Prostate gland (tissue), 2 donors: ENCODE measurements at places on chromosomes 13 and 19.

GRCh38 chr13:45781553-45782326, 69.8 kb downstream of the SIAH3 start:
- no peak for DNase-seq

DNA sequence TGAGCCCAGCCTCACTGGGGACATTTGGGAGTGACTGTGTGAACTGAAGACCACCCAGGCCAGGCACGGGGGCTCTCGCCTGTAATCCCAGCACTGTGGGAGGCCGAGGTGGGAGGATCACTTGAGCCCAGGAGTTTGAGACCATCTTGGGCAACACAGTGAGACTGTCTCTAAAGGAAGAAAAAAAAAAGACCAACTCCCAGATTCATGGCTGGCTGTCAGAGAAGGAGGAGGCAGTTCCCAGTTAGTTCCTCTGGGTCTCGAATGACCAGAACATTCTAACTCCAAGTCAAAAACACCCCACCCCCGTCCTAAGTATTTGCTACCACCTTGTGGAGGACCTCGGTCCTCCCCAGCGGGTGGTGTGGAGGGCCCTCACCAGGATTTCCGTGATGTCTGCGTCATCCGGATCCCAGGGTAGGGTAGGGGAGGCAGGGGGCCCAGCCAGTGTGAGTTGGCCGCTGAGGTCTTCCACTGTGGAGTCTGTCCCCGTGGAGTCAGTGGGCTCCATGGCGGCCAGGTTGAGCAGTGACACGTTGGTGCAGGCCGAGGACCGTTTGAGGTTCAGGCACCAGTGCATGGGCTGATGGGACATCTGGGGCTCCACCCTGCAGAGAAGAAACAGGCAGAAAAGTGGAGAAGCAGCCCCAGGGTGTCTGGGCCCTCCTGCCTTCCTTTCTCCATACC, 1.3 kb downstream of the TSKS start:
- no peak for DNase-seq

- no peak for DNase-seq
Observed at GRCh38 chr13:105788530-105788929, 746.9 kb downstream of the EFNB2 start.

GRCh38 chr19:29277102-29277501, 64.2 kb upstream of the UQCRFS1 start:
- DNase-seq = no peak

- no peak for DNase-seq
Observed at GRCh38 chr13:24998433-24998832, 97.5 kb upstream of the PABPC3 start.

DNA sequence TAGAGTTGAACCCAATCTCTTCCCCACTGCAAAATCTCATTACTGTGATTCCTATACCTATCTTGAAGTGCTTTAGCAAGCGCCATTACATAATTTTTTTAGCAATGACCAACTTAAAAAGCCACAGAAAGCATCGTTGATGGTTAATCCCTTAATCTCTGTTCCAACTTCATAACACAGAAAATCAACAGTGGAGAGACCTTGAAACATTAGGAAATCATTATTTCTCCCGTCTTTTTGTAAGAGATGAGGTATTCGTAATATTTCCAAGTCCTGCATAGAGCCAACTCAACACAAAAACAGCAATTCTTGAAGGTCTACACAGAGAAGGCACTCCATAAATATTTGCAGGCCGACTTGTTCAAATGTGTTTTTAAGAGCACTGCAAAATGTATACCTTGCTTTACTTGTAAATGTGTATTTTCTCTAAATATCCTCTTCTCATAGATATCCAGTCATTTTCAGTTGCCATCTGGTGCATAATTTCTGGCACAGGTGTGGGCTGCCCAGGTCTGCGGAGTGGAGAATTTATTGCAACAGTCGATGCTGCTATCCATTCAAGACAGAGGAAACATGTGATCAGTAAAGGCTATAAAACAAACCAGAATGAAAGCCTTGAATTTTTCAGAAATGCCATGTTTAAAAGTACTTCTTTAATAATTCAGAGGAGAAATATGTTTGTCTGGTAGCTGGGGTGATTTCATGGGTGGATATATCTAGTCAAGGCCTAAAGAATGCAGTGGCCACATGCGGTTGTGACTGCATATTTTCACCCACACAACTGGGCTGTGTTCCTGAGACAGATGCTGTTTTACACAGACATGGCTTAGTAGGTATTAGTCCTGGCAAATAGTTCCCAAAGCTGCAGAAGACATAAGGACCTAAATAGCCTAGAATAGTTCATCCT, 234.3 kb upstream of the STARD13 start:
- no peak for DNase-seq

GRCh38 chr13:107568181-107568580, 647.2 kb downstream of the LIG4 start:
- DNase-seq = no peak

DNA sequence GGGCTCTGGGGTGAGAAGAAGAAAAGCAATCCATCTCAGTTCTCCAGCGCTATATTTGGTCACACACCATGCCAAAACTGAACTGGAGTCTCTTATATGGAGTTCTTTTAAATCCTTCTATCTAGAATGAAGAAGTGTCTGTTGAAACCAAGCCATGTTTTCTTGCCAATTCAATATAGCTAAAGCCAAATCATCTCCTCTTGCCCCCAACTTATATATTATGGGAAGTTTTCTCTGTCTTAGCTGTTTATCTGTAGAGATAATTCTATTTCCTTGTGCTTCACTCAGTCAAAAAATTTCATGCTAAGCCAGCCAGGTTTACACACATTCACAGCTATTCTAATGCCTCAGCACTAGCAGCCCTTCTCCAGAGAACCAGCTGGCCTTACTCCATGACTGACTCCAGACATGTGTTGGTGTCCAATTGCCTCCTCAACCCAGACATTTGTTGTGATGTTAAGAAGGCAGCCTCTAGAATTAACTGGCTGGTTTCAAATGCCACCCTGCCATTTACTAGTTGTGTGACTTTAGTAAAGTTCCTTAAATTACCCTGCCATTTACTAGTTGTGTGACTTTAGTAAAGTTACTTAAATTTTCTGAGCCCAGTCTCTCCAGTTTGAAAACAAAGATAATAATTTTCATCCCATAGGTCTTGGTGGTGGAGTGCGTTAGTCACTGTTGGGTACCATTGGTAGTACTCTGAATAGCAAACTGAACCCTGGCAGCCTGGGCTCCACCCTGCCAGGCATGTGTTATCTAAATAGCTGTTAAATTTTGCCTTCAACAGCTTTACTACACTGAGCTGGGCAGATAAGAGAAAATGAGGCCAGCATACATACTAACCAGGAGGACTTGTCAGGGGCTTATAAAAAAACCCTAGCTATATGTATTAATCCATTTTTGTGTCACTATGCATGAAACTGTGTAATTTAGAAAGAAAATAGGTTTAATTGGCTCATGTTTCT, 525.1 kb downstream of the LMO7 start:
- no peak for DNase-seq

- DNase-seq = no peak
Observed at GRCh38 chr13:50129081-50129705, 113.9 kb downstream of the KCNRG start.

GRCh38 chr13:80523134-80523533, 182.2 kb upstream of the SPRY2 start:
- no peak for DNase-seq

GRCh38 chr13:101415358-101416174, 742 bp downstream of the NALCN start:
- DNase-seq = no peak

DNA sequence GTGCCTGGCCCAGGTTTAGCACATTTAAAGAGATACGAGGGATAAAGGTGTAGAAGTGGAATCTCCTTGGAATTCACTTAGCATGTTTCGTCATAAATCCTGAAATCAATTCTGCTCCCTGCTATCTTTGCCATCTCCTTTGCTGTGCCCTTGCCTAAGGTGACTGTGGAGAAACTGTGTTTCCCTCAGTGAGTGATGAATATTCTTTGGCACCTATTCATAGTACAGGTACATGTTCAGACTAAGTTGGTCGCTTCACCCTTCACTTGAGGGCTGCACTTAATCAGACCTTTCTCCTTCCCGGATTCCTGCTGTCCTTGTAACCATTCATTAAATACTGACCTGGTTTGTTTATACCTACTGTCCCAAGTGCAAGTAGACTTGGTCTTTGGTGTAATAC, 17.8 kb downstream of the PCCA start:
- peak; percentile 32 for DNase-seq

- no peak for DNase-seq
Observed at GRCh38 chr19:45468159-45468651, 409 bp downstream of the FOSB start.

DNA sequence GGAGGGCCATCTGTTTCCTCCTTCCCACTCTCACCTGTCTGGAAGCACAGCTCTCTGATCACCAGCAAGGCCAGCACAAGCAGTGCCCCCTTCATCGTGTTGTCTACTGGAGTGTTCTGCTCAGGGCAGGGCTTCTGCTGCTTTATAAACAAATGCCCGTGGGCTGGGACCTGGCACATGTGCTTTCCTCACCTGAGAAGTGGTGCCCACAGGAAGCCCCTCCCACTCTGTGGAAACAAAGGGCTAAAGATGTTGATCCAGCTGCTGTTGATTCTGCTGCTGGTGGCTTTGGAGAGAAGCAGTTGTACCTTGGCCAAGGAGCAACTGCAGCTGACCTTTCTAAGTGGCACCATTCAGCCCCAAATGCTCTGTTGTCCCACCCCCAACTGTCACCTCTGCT, 26.4 kb upstream of the ZNF181 start:
- no peak for DNase-seq

GRCh38 chr19:3669947-3670795, 30.1 kb downstream of the PIP5K1C start:
- DNase-seq = peak; percentile 15

DNA sequence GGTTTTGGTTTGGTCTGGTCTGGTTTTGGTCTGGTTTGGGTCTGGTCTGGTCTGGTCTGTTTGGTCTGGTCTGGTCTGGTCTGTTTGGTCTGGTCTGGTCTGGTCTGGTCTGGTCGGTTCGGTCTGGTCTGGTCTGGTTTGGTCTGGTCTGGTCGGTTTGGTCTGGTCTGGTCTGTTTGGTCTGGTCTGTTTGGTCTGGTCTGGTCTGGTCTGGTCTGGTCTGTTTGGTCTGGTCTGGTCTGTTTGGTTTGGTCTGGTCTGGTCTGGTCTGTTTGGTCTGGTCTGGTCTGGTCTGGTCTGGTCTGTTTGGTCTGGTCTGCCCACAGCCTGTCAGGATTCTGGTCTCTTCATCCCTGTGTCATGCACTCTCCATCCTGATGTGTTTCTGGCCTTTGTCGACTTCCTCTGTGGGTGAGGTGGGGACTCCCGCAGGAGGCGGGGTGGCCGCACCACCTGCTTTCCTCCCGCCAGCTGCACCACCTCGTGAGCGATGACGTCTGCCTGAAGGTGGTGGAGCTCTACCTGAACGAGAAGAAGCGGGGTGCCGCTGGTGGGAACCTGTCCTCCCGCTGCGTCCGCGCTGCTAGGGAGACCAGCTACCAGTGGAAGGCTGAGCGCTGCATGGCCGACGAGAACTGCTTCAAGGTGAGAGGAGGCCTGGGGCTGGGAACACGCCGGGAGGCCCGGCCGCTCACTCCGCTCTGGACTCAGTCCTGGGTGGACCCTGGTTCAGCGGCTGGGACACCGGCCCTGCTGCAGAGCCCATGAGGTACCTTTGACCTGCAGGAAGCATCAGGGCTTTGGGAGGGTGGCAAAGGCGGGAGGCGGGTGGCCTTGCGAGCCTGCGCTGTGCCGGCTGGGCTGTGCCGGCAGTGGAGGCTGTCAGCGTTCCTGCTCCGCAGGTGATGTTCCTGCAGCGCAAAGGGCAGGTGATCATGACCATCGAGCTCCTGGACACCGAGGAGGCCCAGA, 12.9 kb upstream of the F2RL3 start:
- no peak for DNase-seq

DNA sequence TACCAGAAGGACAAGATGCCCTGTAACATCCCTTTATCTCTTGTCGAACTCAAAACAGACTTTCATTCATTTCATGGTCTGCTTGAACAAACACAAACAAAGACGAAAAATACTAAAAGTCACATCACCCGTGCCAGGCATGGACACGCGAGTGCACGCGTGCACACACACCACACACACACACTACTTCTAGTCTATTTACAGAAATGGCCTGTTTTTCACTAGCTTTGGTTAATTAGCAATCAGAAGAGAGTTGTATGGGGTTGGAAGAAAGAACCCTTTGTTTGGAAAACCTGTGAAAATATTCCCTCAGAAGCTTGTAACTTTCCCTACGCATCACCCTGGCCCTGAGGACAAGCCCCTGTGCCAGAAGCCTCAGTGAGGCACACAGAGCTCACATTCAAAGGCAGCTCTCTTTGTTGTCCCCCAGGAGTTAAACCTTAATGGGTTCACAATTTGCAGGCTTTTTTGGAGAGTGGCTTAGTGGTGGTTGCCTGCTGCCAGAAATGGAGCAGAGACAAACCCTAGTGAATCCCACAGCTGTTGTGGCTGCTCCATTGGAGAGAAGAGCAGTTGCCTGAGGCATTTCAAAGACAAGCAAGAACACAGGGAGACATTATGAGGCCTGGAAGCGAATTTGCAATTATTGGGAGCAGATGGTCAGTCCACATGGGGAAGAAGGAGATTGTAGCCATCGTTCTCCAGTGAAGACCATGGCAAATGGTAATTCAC, 55.9 kb downstream of the STARD13 start:
- no peak for DNase-seq

DNA sequence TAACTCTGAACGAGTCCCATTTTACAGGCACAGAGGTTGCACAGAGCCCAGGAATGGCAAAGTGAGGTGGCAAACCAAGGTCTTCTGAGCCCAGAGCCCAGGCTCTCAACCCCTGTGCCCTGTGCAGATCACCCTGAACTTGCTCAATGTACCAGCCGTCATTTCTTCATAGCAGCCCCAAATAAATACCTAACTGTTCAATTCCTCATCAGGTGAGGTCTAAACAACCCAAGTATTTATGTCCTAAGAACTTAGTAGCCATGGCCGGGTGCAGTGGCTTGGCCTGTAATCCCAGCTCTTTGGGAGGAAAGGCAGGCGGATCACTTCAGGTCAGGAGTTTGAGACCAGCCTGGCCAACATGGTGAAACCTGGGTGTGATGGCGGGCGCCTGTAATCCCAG, 21.8 kb upstream of the PNMA8B start:
- DNase-seq = no peak

DNA sequence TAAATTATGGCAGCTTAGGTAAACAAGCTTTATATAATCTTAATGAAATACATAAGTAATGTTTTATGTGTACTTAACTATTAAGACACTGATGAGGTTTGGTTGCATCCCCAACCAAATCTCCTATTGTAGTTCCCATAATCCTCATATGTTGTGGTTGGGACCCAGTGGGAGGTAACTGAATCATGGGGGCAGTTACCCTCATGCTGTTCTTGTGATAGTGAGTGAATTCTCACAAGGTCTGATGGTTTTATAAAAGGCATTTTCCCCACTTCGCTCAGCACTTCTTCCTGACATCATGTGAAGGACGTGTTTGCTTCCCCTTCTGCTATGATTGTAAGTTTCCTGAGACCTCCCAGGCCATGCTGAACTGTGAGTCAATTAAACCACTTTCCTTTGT, 212.7 kb downstream of the DIAPH3 start:
- DNase-seq = no peak

- peak; percentile 64 for DNase-seq
Observed at GRCh38 chr19:4534836-4535658, at the start of gene PLIN5. PLIN5 (minus strand) TSS chr19:4535224; CDS start chr19:4534074, 1,150 bp downstream.

DNA sequence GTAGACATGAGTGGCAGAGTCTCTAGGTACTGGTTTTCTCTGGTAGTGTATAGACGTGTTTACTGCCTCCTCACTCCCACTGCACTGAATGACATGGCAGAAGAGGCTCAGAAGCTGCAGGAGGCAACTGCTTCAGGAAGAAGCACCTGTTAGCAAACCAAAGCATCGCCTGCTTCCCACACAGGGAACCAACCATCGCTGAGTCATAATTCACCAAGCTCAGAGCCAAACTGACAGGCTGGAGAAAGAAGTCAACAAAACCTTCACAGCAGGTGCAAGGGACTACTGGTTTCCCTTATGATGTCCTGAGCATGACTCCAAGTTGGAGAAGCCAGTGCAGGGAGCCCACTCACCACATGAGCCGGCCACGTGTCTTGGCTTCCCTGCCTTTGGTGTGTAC, 69.8 kb downstream of the KCTD12 start:
- no peak for DNase-seq
